ENCODE measurements at places on chromosomes 2 and 18. TPM values are rescaled to one million over a fixed set of nuclear protein-coding genes. Genes with fewer than 3 reads are reported as not detected.

The VRK2 gene
- total RNA-seq = 5.7 TPM

The NEB gene
- 4.2 TPM for total RNA-seq

The MC4R gene
- not detected for total RNA-seq

The EFHD1 gene
- total RNA-seq = 7.4 TPM

The REG1B gene
- 45.4 TPM for total RNA-seq

DNA sequence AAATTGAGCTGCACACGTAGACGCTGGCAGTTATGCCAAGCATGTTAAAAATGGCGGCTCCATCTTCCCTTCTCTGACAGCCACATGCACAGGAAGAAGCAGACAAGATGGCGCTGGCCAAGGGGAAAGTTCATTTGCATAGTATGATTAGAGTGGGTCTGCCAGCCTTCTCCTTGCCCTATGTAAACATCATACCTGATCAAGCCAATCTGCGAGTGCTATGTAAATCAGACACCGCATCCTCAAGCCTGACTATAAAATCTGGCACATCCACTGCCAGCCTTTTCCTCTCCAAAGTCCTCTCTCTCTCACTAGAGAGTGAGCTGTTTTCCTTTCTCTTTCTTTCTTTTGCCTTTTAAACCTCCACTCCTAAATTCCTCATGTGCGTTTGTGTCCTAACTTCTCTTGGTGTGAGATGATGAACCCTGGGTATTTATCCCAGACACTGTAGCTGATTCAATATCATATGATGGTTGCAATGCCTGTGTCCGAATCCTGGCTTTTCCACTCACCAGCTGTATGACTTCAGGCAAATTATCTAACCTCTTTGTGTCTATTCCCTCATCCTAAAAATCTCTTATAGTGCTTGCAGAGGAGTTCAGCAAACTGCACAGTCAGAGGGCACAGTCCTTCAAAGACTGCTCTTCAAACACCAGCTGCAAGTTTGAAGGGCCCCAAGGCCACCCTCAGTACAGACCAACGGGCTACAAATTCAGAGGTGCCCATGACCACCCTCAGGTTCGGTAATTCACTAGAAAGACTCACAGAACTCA lies 39.3 kb upstream of the ITSN2 start:
- no peak for DNase-seq

GRCh38 chr2:132669908-132670495 lies at the start of gene LYPD1:
TSS of gene LYPD1 (minus strand) at chr2:132670205. CDS start at chr2:132669932, 273 bp downstream.
- DNase-seq = no peak

GRCh38 chr18:21958707-21959450 lies 210.5 kb upstream of the GATA6 start:
- DNase-seq = no peak

DNA sequence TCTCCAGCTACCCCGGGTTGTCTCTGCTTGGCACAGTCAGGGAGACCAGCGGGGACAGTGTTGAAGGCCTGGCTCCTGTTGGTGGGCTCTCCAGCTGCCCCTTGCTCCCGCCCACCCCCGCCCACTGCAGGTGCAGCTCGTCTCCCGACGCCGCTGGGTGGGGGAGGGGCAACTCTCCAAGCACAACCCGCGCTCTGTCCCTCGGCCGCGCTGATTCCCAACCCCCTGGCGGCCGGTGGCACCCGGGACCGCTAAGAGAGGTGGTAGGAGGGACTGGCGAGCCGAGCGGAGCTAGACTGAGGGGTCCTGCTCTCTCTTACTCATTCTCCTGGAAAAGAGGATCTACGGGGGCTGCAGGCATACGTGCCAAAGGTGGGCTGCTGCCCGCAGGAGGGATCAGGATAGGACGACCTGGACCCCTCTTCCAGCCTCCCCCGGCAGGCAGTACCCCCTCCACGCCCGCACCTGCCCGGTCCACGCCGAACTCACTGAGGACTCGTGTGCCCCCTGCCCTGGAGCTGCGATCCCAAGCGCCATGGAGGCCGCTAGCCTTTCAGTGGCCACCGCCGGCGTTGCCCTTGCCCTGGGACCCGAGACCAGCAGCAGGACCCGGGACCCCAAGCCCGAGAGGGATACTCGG lies 44.5 kb downstream of the DDX18 start:
- no peak for DNase-seq

DNA sequence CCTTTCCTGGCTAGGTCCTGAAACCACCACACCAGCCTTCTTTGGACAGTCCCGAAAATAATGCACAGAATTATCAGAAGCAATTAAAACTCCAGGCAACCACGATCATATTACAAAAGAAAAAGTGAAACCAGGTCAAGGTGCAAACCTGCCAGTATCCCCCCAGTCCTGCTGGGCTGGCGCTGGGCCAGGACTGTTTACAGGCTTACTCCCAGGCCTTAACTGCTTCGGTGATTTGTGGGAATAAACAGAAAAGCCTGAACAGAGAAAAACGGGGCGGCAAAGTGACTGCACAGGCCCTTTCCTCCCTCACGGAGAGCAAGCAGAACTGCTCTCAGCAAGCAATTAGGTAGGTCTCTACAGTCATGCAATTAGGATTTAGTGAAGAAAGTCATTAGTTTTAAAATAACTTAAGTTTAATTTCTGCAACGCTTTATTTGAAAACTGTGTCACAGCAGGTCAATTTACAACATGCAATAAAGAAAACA lies 1.3 kb downstream of the HDAC4 start:
- peak; percentile 73 for DNase-seq

- DNase-seq = no peak
These were observed 403.9 kb upstream of the FANCL start for GRCh38 chr2:58645017-58645416.

GRCh38 chr2:44168681-44169154 lies at the start of gene PPM1B:
TSS of gene PPM1B (plus strand) at chr2:44168875. CDS start at chr2:44201200, 32,325 bp downstream.
- peak; percentile 100 for DNase-seq

DNA sequence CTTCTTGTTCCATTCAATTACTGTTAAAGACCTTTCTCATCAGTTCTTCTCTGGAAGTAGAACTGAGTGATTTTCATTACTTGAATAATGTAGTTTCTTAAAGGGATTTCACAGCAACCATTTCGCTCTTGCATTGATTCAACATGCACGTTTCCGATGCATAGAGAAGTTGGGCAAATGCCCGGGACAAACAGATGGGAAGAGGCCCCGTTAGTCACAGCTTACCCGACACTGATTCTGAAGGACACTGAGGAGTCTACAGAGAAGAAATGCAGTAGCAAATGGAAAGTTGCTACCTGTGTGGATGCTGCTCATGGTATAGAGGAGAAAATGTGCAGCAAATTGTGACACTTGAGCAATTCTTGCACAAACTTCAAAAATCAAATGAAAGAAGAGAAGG lies 32.3 kb upstream of the GCG start:
- no peak for DNase-seq

DNA sequence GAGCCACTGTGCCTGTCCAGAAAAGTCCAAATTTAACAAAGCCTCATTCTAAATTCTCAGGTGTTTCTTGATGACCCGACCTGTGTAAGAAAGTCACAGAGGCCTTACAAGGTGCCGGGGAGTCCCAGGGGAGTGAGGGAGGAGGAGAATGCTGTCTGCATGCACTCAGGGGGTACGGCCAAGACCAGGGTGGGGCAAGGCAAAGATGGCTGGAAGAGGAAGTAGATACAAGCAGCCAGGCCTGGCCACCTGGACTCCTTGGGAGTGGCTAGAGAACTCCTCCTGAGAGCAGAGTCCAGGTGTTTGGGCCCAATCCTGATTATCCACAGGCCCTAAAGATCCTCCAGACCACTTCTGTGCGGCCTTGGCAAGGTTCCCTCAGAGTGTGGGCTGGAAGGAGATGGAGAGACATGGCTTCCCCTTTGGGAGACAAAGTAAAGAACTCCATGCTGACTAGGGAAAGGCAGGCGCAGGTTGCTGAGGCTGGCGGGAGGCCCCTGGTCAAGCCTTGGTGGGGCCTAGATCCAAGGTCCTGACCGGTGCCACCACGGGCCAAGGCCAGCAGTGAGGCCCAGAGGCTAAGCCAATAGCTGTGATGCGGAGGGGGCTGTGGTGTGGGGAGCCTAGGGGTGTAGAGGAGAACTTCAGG lies 74.7 kb downstream of the COPS8 start:
- no peak for DNase-seq

DNA sequence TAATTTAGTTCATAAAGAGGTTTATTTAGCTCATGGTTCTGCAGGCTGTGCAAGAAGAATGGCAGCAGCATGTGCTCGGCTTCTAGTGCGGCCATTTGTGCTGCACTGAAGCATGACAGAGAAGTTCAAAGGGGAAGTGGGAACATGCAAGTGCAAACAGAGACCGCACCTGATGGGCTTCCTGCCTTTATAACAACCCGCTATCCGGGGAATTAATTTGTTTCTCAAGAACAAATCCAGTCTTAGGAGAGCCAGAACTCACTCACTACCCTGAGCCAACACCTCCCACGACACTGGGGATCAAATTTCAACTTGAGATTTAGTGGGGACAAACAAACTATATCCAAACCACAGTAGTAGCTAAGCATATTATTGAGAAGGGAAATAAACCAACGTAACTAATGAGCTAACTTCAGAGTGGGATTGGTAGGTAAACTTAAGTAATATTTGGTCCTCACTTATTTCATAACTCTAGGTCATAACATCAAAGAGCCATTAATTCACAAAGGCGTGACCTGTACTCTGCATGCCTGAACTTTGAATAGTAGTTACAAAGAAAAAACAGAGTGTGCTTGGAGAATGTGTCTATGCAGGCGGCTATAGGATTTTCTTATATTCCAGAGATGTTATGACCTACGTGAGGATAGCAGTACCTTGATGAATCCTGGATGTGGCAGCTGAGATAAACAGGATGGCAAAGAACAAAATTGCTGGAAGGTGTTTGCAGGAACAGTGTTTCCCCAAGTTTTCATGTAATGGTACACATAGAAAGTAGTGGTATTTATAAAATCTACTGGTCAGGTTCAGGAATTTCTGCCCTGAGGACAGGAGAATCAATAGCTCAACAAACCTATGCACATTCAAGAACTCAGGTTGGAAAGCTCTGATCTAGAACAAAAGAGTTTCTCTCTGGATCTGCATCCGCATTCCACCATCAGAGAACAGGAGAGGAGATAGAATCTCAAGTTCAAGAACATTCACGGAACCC lies 845.9 kb upstream of the ID2 start:
- DNase-seq = no peak

GRCh38 chr2:128445523-128445900 lies 126.8 kb upstream of the HS6ST1 start:
- peak; percentile 34 for DNase-seq

DNA sequence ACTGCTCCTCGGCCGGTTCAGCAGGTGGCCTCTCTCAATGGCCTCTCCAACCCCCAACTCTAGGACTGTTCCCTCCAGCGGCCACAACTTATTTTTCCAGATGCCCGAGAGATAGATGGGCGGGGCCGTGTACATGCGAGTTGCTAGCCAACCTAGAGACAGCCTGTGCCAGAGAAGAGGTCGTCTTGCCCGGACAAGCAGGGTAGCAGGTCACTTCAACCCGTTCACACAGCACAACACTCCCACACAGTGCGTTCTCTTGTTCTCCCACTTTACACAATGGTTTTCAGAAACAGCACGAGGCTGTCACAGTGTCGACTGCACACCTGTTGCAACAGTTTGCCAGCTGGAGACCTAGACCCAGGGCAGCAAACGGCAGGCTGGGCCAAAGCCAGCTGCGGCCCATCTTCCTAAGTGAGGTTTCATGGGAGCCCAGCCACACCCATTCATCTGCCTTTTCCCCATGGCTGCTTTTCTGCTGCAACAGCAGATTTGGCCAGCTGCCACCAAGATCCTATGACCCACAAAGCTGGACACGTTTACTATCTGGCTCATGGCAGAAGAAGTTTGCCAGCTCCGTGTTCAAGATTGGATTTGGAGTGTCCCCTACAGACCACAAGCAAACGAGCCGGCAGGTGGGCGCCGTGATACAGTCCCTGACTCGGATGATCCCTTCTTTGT lies 7.3 kb upstream of the PRLH start:
- DNase-seq = peak; percentile 76
